ENCODE measurements at places on chromosomes 6 and 20. TPM values are rescaled to one million over a fixed set of nuclear protein-coding genes. Genes with fewer than 3 reads are reported as not detected.

DNA sequence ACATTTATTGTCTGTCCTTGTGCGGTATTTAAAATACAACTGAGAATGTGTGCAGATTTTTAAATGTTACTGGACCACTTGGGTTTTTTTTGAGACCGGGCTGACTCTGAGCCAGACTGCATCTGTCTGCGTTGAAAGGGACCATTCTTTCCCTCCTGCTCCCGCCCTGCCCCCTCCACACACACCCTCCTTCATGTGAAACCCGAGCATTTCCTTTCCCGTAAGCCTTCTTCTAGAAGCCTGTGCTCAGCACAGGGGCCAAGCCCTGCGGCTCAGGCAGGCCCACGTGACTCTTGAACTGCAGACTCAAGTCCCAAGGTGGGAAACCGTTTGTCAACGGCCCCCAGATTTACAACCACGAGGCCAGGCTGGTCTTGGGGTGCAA, 82.7 kb upstream of the FOXC1 start:
- DNase-seq, result no peak

DNA sequence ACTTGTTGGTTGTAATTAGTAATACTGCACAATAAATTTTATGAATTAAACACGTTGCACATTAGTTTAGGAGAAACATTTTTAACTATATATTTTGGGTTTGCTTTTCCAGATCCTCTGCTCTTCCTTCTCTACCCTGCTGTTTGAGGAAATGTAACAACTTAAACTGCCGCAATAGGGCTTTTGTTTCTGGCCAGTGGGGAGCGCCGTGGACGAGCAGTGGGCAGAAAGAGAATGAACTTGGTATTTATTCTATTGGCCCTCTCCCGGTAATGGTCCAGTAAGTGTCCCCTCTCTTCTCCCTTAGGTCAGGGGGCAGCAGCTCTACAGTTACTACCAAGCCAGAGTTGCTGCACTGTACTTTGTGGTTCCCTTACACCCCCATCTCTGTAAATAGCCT, 35.2 kb upstream of the EPHA7 start:
- DNase-seq, result peak; percentile 4

SUMO4 gene
- 0.86 TPM for total RNA-seq

DNA sequence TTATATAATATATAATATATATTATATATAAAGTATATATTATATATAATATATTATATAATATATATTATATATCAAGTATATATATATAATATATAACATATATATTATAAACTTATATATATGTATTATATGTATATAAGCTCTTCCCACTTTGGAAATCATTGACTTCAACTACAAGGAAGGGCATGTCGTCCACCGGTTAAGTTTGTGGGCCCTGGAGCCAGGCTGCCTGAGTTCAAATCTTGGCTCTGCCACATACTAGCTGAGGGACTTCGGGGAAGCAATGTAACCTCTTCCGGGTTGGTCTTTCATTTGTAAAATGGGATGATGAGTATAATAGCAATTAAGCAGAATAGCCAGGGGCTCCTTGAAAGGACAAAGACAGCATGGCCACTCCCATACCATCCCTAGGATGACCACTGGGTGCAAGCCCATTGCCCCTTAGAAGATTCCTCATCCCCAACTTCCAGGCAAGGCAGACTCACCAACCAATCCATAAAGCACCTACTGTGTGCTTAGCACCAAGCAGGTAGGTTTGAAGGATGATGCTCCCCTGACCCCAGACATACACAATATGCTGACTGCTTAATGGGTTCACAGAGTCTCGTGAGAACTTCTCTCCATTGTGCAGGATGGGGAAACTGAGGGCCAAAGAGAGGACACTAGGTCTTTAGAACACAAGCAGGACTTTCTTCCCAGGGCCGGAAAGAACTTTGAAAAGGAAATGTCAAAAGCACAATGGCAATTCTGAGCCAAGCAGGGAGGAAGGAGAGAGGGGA, 163.2 kb downstream of the MRPL14 start:
- no peak for DNase-seq

- DNase-seq, result no peak
Observed at GRCh38 chr20:47278907-47279348, 77.6 kb downstream of the ZMYND8 start.

DUSP15 gene
- total RNA-seq, result 0.93 TPM

DNA sequence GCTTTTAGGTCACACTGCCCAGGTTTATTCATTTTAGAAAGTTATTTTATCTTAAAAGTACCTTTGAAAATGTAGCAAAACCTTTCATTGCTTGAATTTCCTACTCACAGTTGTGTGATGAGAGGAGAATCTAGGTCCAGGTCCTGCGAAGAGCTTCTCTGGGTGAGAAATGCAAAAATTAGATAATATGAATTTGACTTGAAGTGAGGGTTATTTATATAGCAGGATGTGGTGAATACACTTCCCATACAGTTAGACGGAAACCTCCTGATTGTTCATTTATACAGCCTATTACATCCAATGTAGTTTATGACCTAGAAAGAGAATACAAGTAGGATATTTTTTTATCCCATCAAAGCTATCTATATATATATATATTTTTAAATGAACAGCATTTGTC, 30.5 kb downstream of the CDKAL1 start:
- no peak for DNase-seq

DNA sequence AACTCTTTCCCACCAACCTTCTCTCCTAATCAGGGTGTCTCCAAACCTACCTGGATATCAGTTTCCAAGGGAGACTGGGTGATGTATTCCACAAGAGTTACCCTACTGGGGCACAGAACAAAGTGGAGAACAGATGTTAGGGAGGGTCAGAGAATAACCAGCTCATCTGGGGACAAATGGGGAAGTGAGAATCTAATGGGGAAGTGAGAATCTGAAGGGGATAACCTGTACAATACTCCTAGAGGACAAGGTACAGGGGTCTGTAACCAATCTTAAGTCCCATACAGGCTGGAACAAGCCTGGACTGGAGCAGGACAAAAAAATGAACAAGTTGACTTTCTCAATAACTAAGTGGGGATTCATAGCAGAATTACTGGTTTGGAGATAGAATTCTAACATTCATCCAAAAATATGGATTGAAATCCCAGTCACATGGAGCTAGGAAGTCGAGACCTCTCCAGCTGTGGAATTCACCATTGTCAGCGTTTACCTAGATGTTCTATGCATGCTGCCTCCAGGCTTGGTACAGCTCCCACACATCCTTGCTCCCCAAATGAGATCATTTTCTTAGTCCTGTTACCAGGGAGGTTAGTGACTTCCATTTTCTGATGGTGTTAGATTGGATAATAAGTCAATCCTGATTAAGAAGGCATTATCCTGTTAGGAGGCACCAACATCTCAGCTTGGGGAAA, 214.8 kb upstream of the MOCS1 start:
- no peak for DNase-seq

DNA sequence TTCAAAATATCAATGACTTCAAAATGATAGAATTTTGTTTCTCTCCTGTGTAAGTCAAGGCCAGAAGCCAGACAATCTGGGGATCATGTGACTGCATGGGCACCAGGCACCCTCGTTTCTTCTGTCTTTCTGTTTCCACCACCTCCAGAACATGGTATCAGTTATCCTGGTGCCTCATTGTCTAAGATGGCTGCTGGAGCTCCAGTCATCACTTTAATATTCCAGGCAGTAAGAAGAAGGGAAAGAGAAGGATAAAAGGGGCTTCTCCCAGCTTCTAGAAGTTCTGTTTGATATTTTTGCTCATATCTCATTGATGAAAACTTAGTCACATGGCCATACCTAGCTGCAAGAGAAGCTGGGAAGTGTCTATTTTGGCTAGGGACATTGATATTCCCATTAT, 25.7 kb downstream of the ZNF341 start:
- no peak for DNase-seq

DNA sequence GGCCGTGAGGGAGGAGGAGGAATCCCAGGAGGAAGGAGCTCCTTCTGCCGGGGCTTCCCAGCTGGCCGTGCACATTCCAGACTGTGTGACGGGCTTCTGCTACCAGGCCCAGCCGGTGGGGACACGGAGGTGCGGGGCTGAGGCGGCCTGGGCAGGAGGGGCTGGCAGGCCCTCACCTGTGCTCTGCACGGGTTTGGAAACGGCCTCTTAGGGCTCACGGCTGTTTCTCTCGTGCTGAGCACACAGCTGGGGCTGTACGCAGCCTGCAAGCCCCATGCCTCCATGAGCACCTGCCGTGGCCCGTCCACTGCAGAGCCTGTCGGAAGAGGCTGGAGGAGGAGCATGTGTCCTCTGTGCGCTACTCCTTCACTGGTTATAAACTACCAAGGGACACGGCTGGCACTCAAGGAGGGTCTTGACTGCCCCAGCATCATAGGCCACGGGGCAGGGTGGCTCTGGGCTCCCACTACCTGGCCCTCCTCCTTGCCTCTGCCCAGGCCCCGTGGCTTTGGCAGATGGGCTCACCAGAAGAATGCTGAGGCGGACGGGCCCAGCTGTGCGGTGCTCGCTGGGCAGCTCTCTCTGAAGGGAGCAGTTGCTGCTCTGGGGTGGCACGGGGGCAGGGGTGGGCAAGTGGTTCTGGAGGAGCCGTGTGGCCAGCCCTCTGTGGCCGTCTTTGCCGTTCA, 15.8 kb downstream of the NPEPL1 start:
- no peak for DNase-seq

HTR1E gene
- total RNA-seq, result 0.52 TPM

ECI2 gene
- 79.6 TPM for total RNA-seq

HELZ2 gene
- total RNA-seq, result 23.4 TPM

GRCh38 chr20:59031564-59032022, 542 bp downstream of the ATP5F1E start:
- no peak for DNase-seq

MATN4 gene
- total RNA-seq, result 2.3 TPM

- DNase-seq, result no peak
Observed at GRCh38 chr6:126632271-126632670, 292.4 kb downstream of the CENPW start.

DNA sequence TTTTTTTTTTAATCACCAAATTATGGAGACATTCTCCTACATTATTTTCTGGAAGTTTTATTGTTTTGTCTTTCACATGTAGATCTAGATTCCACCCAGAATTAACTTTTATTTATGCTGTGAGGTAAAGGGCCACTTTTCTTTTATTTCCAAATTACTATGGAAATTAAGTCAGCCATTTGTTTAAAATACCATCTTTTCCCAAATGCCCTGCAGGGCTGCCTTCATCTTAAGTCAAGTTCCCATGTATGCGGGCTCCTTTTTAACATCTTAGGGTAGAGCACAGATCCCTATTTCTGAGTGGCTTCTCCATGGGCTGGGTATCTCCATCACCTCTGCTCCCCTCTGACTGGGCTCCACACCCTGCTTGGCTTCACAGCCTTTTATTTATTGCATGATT, 348.4 kb downstream of the SOX4 start:
- DNase-seq, result no peak

PRSS35 gene
- 0.12 TPM for total RNA-seq

- DNase-seq, result no peak
Observed at GRCh38 chr6:127190552-127190951, 72.1 kb downstream of the RSPO3 start.

CYP39A1 gene
- 3.4 TPM for total RNA-seq

ZBTB46 gene
- 3.0 TPM for total RNA-seq

- peak; percentile 75 for DNase-seq
Observed at GRCh38 chr20:371755-372542, 8.6 kb upstream of the TRIB3 start.

ZNF334 gene
- total RNA-seq, result 4.2 TPM

DNA sequence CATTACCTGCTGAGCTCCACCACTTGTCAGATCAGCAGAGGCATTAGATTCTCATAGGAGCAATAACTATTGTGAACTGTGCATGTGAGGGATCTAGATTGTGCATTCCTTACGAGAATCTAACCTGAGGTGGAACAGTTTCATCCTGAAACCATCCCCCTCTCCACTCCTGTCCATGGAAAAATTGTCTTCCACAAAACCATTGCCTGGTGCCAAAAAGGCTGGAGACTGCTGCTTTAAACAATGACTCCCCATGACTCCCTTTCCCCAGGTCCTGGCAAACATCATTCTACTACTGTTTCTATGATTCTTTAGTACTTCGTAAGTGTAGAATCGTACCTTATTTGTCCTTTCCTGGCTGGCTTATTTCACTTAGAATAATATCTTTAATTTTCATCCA, 9.7 kb upstream of the DYNLRB1 start:
- no peak for DNase-seq

GRCh38 chr6:82511546-82511945, 147.9 kb downstream of the TPBG start:
- DNase-seq, result no peak

DNA sequence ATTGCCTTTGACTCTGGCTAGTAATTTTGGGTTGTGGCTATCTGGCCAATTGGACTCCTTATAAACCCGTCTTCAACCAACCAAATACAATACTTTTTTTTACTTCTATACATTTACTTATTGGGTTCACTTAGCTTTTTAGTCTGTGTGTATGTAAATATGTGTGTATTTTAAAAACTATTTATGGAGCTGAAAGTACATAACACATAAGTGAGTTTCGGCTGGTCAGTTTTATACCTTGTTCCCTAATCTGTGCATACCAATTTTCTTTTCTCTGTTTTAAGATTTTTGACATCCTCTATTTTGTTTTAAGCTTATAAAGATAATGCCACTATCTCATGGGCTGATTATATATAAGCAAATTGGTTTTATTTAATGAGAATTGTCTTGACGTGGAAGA, 129.5 kb downstream of the LRRC1 start:
- no peak for DNase-seq

DNA sequence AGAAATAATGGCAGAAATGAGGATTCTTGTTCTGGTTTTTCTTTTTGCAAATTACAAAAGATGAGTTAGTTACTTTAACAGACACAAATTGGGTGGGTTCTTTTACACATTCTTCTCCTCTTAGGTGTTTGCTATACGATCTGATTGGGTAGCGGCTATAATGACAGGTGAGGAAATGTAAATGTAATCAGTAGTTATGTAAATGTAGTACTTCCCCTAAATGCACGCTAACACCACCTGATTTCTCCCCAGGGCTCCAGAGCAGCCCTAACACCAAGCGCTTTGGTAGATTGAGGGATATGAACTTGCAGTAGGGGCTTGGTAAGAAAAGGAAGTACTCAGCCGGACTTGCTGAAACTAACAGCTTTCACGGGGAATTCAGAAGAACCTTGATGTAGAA, 499.4 kb upstream of the NOX3 start:
- DNase-seq, result no peak

- no peak for DNase-seq
Observed at GRCh38 chr6:79737172-79737571, 106.0 kb downstream of the SH3BGRL2 start.

All from pancreas (tissue), 10 donors.